Activated CD8-positive, alpha-beta T cell treated with anti-CD3 and anti-CD28 coated beads, Interleukin-2, amount 10 ng/mL, durations not matched to agents 7 days and 5 days (primary cell): ENCODE measurements at places on chromosomes 16 and 17. TPM values are rescaled to one million over a fixed set of nuclear protein-coding genes. Genes with fewer than 3 reads are reported as not detected.

- DNase-seq: no peak
Measured at GRCh38 chr17:2051061-2051932, 3.6 kb upstream of the HIC1 start.

DNA sequence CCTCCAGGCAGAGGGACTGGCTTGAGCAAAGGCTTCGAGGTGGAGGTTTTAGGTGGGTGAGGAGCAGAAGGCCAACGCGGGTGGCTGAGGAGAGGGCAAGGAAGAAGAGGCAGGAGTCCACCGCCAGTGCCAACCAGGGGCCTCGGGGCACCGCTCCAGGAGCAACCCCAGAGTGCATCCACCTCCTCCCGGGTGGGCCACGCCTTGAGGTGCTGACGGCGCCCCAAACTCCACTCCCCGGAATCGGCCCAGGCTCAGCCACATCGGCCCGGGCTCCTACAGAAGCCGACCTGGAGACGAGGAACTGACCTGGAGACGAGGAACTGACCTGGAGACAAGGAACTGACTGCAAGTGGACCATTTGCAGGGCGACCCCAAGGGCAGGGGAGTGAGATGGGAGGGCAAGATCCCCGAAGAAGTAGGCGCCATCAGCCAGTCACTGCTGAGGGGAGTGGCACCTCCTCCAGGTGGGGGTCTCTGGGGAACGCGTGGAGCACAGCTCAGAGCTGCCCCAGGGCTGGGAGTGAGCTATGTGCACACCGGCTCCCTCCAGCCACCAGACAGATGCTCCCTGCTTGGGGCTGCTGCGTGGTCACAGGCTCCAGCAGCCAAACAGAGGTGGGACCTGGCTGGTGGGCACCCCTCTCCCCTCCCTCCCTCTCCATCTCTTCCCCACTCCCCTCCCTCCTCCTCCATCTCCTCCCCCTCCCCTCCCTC is 29.2 kb upstream of the CBFA2T3 start:
- no peak for DNase-seq

- no peak for DNase-seq
Measured at GRCh38 chr17:12743046-12743445, 46.3 kb upstream of the ARHGAP44 start.

- no peak for DNase-seq
Measured at GRCh38 chr16:9323170-9323569, 231.7 kb downstream of the HAPSTR1 start.

DNA sequence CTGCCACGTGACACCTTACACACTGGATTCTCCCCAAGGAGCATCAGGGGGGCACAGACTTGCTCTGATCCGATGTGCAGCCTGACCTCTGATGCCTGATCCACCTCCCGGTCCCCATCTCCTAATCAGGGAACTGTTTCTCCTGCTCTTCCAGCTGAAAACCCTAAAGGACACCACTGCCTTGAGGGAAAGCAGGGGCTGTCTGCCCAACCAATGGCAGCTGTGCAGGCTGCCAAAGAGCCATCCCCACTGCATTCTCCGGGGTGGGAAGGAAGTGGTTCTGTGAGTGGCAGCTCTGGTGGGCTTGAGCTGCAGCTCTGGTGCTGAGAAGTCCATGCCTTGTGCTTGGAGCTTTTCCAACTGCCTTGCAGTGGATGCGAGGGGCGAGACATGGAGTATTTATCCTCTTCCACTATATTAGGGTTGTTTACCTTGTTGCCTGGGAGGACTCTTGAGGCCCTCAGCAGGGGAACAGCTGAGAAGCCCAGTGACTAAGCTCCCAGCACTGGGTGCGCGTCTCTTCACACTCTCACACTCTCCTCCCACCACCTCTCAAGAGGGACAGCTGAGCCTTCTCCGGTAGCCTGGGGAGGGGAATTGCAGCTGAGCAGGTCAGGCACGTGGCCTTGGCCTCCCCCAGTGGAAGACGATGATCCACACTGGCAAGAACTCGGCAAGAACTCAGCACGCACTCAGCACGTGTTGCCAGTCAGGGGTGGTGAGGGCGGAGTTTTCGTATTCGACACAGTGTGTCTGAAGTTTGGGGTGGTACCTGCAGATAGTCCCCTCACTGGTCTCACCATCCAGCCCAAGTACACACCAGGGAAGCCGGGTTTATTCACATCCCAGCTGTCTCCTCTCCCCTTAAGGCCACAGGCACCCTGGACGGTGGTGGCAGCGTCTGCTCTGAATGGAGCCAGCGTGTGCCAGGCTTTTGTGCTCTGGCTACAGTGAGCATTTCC is 21.1 kb upstream of the SPATA32 start:
- peak; percentile 29 for DNase-seq

DNA sequence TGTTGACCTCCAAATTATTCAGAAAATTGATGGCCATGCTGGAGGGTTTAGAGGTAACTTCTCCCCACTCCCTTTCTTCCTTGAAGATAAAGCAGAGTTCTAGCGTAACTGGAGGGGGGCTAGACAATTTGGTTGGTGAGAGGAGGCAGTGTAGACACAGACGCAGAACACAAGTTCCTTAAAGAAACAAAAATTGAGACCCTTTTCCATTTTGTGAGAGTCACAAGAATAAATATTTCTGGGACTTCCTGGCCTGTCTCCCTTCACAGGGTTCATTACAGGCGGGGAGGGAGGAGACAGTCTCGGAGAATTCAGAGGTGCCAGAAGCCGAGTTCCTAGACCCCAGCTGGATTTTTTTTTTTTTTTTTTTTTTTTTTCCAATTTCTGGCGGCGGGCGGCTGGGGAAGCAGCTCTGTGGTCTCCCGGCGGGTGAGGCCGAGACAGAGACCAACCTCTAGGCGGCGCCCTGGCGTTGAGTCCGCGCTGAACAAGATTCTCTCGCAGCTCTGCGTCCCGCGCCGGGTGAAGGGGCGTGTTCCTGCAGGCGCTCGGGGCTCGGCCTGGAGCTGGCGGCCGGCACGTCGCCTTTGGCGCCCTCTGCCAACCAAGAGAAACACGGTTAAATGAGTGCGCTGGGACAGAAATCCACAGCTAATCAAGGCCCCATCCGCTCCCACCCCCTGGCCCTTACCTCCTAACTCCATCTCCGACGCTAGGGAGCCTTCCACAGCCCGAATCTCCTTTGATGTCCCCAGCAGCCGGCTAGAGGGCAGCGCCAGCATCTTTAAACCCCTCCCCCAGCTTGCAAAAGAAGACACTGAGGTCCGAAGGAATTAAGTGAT is 10.2 kb upstream of the HOXB9 start:
- peak; percentile 80 for DNase-seq

DNA sequence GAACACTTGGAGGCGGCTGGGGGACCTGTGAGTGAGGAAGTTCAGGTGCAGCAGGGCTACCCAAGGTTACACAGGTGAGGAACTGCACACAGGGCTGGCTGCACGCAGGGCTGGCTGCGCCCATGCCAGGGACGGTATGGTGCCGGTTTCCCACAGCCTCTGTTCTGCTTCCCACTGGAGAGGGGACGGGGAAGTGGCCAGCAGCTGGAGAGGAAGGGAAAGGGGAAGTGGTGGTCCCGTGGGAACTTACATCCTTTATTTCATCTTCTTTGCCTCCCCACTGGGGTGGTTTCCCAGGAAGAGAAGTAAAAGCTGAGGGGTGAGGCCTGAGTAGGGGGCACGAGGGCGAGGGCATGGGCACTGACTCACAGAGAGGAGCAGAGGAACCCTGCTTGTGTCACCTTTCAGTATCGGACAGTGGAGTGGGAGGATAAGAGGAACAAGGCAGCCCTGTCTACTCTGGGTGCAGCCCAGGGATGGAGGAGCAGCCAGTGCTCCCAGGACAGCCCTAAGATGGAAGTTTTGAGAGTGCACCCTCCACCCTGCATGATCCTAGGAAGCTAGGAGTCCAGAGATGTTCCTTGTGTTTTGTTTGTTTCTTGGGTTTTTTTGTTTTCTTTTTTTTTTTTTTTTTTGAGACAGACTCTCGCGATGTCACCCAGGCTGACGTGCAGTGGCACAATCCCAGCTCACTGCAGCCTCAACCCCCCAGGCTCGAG is 25.5 kb upstream of the CDH1 start:
- DNase-seq: no peak

GRCh38 chr17:60128171-60128859 is 21.5 kb upstream of the CA4 start:
- peak; percentile 8 for DNase-seq

GRCh38 chr16:86035906-86036305 is 136.9 kb downstream of the IRF8 start:
- no peak for DNase-seq

GRCh38 chr17:41894791-41895331 is 23.9 kb downstream of the ACLY start:
- DNase-seq: no peak

DNA sequence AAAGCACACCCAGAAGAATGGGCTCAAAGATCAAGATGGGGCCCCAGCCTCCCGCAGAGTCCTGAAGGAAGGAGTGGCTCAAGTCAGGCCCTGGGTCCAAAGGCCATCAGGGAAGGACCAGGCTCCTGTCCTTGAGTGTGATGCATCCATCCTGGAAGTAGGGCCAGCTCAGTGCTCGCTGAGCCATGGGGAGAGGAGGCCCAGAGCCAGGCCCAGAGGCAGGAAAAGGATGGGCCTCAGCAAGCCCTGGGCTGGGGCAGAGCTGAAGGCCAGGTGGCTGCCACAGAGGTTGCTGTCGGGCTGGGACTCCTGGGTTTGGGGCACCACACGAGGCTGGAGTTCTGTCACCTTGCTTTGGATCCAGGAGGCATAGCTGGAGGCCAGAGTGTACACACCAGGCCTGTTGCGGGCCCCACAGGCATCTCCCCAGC is 3.7 kb downstream of the PRSS8 start:
- DNase-seq: no peak

DNA sequence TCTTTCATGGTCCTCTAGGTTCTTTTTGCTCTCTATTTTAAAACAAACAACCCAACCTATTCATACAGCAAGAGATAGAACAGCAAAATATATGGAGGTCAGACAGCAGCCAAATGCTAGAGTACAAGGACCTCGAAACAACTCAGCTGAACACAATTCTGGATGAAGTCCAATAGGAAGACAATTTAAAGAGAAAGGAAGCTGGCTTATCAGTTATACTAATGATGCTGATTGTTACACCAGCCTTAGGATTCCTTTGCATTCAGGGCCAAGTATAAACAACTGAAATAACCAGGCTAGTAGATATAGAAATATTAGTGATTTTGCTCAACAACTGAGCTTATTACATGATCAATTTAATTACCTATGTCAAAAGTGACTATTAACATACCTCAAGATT is 2.5 kb downstream of the SSH2 start:
- no peak for DNase-seq

DNA sequence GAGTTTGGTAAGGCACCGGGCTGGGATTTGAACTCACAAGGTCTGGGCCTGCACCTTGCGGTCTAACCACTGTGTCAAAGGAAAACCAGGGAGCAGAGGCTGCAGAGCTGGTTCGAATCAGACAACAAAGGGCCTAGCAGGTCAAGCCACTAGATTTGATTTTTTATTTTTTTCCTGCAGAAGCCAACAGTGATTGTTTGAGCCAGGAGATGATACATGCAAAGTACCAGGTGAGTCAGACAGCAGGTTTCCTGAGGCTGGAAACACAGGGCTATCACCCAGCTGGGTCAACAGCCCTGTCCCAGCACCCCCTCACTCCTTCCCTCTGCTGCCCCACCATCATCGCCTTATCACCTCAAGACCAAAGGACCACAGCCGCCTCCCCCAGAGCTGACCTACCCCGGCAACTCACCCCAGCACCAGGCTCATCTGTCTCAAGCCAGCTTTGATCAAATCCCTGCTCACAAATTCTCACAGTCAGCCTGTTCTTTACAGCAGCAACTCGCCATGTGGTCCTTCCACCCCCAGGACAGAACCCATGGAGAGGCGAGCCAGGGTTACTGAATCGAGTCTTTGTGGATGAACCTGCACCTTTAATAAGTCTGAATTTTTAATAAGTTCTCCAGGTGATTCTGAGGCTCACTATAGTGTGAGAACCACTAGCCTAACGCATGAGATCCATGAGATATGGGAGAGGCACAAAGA is 13.0 kb upstream of the KRT19 start:
- no peak for DNase-seq

GRCh38 chr16:23944381-23944780 is 108.6 kb downstream of the PRKCB start:
- DNase-seq: peak; percentile 14

DNA sequence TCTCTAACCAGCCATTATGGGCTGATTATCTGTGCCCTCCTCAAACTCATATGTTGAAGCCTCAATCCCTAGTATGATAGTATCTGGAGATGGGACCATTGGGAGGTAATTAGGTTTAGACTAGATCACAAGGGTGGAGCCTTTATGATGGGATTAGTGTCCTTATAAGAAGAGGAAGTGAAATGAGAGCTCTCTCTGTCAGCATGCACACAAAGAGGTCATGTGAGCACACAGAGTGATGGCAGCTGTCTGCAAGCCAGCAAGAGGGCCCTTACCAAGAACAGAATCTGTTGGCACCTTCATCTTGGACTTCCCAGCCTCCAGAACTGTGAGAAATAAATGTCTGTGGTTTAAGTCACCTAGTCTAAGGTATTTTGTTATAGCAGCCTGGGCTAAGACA is 101.9 kb downstream of the PCTP start:
- DNase-seq: no peak

DNA sequence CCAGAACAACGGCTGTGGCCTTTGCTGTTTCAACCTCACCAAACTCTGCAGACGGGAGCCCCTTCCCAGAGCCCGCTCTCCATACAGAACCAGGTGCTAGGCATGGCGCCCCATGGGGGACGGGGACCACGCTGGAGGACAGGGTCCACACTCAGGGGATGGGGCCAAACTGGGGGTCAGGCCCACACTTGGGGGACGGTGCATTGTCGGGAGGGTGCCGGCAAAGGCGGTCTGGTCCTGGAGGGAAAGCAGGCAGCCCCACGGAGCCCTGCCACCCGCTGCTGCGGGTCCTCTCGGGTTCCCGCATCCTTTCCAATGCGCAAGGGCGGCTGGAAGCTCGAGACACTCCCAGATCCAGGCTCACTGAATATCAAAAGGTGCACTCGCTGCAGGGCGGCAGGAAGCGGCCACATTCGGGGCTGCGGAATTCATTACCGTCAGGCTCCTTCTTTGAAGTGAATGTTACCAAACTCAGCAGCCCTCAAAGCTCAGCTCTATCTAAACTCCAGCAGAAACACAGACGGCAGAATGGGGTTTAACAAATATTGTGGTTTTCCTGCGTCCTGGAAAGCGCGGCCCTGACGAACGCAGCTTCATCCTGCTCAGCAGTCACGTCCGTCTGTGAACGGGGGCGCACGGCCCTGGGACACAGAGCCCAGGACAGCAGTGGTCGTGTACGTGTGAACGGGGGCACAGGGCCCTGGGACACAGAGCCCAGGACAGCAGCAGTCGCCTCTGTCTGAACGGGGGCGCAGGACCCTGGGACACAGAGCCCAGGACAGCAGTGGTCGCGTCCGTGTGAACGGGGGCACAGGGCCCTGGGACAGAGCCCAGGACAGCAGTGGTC is 41.3 kb downstream of the LMF1 start:
- DNase-seq: no peak

GRCh38 chr17:80017226-80018010 is 18.3 kb downstream of the TBC1D16 start:
- no peak for DNase-seq

Gene ADAP2
- 1.1 TPM for total RNA-seq

Gene CSH1
- not detected for total RNA-seq

Gene RAB40C
- 15.0 TPM for total RNA-seq

Gene TMEM106A
- total RNA-seq: 10.1 TPM

Gene AOC3
- total RNA-seq: 1.0 TPM

Gene CMTM4
- 1.2 TPM for total RNA-seq

Gene PYDC1
- not detected for total RNA-seq

Gene PFAS
- 80.2 TPM for total RNA-seq
